ENCODE measurements at places on chromosomes 6 and 20. TPM values are rescaled to one million over a fixed set of nuclear protein-coding genes. Genes with fewer than 3 reads are reported as not detected.

The PI16 gene
- total RNA-seq, result 32.4 TPM

The RBM24 gene
- total RNA-seq, result 69.4 TPM

The ANGPT4 gene
- total RNA-seq, result 5.6 TPM

The RAB44 gene
- total RNA-seq, result not detected

The SIRPG gene
- not detected for total RNA-seq

The SMLR1 gene
- total RNA-seq, result not detected

The EPHA7 gene
- total RNA-seq, result 0.77 TPM
